Stimulated activated CD8-positive, alpha-beta memory T cell treated with anti-CD3 and anti-CD28 coated beads, Interleukin-4, amount 100 ng/mL, for 4 hours (primary cell): ENCODE measurements at places on chromosomes 2 and 18.
A peak's percentile ranks its signal among the peaks of the same experiment; 100 is the strongest.

DNA sequence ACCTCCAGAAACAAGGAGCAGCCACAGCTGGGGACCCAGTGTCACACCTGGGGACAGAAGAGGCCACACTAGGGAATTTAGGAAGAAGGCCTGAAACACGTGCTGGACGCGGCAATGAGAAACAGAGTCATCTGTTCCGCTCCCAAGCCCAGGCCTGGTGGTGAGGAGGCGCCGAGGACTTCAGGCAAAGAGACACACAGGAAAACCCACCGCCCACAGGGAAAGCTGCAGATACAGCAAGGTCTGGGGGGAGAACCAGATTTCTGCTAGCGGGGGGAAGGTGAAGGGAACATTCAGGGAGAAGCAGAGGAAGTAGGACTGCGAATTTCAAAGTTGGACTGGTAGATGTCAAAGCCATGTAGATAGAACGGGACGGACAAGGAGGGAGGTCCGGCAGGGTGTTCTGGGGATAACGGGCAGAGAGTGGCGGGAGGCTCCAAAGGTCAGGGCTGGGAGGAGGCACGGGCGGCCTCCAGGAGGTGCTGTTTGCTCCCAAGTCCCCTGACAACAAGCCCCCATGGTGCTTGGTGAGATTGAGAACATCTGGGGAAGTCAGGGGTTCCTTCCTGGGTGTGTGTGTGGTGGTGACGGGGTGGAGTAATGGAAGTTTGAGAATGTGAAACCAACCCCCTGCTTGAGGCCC lies 351.7 kb upstream of the MYT1L start:
- no peak for DNase-seq

- no peak for DNase-seq
These were observed 25.6 kb downstream of the HADHB start for GRCh38 chr2:26270373-26270772.

DNA sequence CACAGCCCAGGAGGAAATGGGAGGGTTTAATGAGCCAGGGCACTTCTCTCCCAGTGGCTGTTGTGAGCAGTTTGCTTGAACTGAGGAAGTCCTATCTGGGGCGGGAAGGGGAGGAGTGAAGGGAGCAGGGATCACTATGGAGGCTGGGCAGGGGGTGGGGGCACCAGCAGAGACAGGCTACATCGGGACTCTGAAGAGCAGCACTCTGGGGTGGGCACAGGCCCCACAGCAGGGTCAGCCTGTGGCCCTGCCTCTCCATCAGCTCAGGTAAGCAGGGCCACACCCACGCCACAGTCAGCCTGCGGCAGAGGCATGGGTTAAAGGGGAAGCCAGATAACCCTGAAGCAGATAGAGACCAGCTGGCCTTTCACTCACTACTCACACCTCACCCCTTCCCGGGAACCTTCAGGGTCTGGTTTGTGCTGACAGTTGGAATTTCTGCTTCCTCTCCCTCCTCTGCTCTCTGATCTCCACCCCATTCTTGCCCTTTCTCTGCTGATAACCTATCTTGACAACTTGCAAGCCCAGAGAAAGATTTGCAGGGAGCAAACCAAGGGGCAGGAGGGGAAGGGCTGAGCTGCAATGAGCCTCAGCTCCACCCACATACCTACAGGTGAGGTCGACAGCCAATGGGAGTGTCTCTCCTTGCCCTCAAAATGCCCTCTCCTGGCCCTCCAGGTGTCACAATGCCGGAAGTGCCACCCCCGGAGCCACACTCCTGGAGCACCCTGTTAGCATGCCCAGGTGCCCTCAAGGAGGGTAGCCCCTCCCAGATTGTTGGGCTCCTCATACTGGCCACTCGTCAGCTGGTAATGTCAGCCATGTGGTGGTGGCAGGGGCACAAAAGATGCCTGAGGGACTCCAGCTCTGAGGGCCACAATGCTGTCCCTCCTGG lies 3.7 kb downstream of the SIGLEC15 start:
- no peak for DNase-seq

- no peak for DNase-seq
These were observed 52.8 kb upstream of the OTOF start for GRCh38 chr2:26530696-26531095.

DNA sequence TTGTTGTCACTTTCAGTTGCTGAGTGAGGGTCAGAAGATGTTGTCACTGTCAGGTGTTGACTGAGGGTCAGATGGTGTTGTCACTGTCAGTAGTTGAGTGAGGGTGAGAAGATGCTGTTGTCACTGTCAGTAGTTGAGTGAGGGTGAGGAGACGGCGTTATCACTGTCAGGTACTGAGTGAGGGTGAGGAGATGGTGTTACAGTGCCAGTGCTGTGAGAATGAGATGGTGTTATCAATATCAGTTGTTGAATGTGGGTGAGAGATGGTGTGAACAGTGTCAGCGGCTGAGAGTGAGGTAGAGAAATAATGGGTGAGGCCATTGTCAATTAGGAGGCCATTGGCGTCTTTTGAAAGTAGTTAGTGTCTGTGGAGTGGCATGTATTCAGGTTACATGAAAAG lies 1.6 kb upstream of the ATP9B start:
- DNase-seq: no peak

DNA sequence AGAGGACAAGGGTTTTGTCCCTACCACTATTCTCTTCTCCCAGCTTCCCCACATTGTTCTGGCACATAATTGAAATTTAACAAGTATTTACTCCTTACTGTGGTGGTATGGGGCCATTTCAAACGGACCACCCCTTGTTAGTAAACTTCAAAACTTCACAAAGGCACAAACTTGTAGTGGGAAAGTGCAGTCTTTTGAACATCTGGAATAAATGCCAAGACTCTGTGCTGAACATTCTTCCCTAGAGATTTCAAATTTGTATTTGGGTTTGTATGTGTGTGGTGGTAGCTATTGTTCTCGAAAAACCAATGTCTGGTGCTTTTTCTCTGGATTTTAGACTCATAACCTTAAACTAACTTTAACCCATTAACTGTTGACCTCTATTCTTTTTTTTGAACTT lies 151.6 kb downstream of the NRP2 start:
- DNase-seq: no peak

DNA sequence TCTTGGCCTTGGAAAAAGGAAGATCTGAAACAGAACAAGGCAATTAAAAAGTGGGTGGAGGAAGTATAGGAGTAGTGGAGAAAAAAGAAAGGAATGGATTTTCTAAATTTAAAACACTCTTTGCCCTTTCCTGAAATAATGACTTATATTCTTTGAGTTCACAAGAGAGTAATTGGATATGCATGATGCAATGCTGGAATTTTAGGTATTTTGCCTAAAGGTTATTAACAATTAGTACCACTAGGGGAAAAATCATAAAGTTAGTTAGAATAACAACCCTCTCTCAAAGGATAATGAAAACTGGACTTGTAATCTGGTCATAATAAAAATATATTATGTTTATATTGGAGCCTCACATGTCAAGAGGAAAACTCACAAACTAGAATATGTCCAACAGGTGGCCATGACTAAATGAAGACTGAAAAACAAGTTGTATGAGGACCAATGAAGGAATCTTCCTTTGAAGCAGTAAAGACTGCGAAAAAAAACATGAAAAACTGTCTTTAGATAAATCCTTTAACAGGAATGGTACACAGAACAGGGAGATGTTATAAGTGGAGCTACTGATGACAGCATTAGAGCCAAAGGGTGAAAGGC lies 281.8 kb downstream of the NCKAP5 start:
- no peak for DNase-seq

GRCh38 chr2:2796207-2796606 lies 465.1 kb upstream of the MYT1L start:
- DNase-seq: no peak

- no peak for DNase-seq
These were observed 9.6 kb downstream of the CPLX4 start for GRCh38 chr18:59308938-59309260.

- no peak for DNase-seq
These were observed 208.8 kb upstream of the CRIM1 start for GRCh38 chr2:36146765-36147164.

DNA sequence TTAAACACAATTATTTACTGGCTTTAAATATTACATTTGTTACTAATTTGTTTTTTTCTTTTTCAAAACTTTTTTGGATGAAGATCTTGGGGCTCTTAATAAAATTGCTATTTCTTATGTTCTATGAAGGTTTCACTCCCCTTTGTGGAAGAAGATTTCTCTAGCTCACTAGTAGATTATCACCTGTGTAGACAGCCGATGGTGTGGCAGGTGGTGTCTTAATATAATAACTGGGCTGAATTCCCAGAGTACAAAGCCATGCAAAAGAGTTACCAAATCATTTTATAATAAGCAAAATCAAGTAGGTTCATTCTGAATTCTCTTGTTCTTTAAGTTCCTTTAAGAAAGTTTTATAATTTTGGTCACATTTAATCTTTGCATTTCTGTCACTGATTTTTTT lies 233.7 kb downstream of the CCDC102B start:
- DNase-seq: no peak

DNA sequence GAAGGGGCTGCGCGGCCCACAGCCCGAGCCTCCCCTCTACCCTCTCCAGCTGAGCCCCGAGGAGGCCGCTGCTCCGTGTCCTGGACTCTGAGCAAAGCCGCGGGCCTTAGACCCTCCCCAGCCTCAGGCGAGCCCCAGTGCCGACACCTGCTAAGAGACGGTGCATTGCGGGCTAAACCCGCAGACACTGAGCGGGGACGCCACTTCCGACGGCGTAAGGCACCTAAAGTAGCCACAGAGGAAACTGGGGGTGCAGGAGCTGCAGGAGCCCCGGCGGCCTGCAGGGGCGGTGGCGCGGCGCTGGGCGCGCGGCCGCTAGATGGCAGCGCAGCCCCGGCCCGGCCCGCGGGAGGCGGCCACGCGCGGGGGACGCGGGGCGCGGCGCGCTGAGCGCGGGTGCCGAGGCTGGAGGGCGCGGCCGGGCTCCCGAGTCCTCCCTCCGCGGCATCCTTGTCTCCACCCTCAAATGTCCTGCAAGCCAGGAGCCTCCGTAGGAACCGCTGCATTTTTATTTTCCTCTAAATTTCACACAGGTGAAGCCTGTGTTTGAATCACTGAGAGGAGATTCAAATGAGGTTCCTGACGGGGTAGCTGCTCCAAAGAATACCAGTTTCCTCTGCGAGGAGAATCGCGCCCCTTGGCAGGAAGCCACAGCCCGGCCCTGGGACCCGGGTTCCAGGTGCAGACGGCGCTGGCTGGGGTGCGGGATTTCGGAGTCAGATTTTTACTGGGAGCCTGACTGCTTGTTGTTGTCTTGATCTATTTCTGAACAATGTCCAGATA lies 650.5 kb downstream of the GALR1 start:
- no peak for DNase-seq

DNA sequence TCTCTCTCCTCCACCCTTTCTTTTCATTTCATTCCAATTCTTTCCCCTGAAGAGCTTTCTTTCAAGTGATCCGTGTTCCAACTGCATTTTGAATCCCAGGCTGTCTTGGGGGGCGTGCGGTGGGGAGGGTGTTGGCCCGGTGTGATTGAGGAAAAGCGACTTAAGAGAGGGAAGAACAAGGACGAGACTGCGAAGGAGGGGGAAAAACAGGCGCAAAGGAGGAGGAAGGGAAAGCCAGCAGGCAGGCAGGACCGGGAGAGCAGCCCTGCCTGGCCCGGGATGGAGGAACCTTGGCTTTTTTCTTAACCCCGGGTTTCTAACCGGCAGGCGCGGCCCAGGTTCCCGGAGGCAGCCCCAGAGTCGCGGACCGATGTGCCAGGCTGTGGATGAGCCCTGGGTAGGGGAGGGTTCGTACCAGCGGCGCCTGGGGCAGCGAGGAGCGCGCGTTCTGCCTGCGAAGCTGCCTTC lies 1.3 kb downstream of the ADCYAP1 start:
- DNase-seq: no peak

DNA sequence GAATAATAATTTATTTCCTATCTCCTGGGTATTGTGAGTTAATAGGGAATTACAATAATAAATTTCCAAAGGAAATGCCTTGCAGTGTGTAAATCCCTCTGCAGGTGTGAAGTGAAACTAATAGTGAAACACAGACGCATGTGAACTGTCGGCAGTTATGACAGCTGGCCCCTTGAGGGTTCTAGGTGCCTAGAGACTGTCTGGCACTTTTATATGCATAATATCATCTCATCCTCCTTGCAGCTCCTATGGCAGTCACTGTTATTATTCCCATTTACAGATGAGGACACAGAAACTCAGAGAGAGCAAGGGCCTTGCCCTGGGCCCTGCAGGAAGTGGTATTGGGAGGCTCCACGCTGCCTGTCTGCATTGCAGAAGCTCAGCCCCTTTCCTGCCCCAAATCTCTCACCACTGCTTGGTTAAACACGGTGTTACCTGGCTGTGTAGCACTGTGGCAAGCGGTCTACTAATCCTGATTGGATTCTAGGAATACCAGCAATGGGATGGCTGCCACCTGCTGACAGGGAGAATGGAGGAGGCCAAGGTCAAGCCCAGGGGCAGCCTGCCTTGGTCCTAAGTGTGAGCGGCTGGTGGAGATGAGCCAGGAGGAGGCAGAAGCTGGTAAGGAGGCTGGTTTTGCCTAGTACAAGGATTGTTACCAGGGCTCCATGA lies 32.8 kb upstream of the ACKR3 start:
- peak; percentile 21 for DNase-seq

DNA sequence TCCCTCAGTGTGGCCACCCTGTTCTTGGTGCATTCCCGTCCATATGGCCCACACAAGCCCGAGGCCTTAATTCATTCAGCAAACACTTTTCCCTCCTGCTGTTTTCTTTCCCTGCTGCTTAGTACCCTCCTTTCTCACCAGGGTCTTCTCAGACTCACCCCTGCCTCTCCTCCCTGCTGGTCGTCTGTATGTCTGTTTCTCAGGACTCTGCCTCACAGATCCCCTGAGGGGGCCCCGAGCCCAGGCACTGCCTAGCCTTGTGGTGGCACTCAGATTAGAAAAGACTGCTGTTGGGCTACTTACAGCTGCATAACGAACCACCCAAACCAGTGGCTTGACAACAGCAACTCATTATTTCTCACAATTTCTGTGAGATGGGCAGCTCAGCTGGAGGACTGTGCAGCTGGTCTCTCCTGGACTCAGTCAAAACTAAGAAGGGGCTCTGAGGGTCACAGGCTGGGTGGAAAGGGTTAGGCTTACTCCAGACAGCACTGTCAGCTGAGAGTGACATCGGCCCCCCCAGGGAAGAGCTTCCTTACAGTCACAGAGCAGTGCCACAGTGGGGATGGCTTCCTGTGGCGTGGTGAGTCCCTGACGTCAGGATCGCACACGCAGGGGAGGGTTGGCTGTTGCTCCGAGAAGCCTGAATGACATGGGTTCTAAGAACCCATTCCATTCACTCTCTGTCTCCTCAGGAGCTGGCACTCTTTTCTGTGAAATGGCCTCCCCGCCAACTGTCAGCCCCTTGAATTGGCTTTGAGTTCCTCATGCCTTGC lies 139.0 kb downstream of the UXS1 start:
- no peak for DNase-seq

GRCh38 chr2:19902216-19902740 lies 495 bp upstream of the TTC32 start:
- no peak for DNase-seq
